ENCODE measurements at places on chromosomes 6 and 20. TPM values are rescaled to one million over a fixed set of nuclear protein-coding genes. Genes with fewer than 3 reads are reported as not detected.

SAPCD1 gene
- not detected for polyA plus RNA-seq

SLC22A16 gene
- 4.0 TPM for polyA plus RNA-seq

CRISP2 gene
- polyA plus RNA-seq: not detected

TCF15 gene
- polyA plus RNA-seq: not detected

OPN5 gene
- polyA plus RNA-seq: not detected

MYCT1 gene
- polyA plus RNA-seq: not detected

NMBR gene
- not detected for polyA plus RNA-seq

TBC1D32 gene
- 0.23 TPM for polyA plus RNA-seq

GNMT gene
- 0.17 TPM for polyA plus RNA-seq

DAAM2 gene
- polyA plus RNA-seq: not detected

CCN6 gene
- polyA plus RNA-seq: not detected

FILIP1 gene
- not detected for polyA plus RNA-seq

TGM2 gene
- 0.47 TPM for polyA plus RNA-seq

CASS4 gene
- 1.9 TPM for polyA plus RNA-seq

PET117 gene
- polyA plus RNA-seq: 3.9 TPM

LY6G6F gene
- polyA plus RNA-seq: not detected

TFAP2D gene
- polyA plus RNA-seq: not detected

SPATS1 gene
- not detected for polyA plus RNA-seq

DDO gene
- 0.75 TPM for polyA plus RNA-seq

TRIM15 gene
- polyA plus RNA-seq: not detected

USP49 gene
- 2.5 TPM for polyA plus RNA-seq

TMC2 gene
- not detected for polyA plus RNA-seq

GSTA2 gene
- not detected for polyA plus RNA-seq

AIF1 gene
- polyA plus RNA-seq: 530 TPM

NKAIN4 gene
- polyA plus RNA-seq: not detected

PROCR gene
- 1.2 TPM for polyA plus RNA-seq

PRKN gene
- 0.21 TPM for polyA plus RNA-seq

FKBP1C gene
- 0.38 TPM for polyA plus RNA-seq

HLA-DPA1 gene
- 578 TPM for polyA plus RNA-seq

TMEM217 gene
- not detected for polyA plus RNA-seq

BLCAP gene
- polyA plus RNA-seq: 31.2 TPM

CD24 gene
- polyA plus RNA-seq: 0.46 TPM

RIMS1 gene
- polyA plus RNA-seq: not detected

PTK6 gene
- polyA plus RNA-seq: 1.5 TPM

CAGE1 gene
- 0.03 TPM for polyA plus RNA-seq

RHAG gene
- polyA plus RNA-seq: not detected

LY6G6C gene
- polyA plus RNA-seq: not detected

OR2H2 gene
- polyA plus RNA-seq: not detected

GCNT2 gene
- 4.3 TPM for polyA plus RNA-seq

PABPC1L gene
- 78.4 TPM for polyA plus RNA-seq

APOM gene
- polyA plus RNA-seq: 4.2 TPM

GSTA3 gene
- polyA plus RNA-seq: not detected

FRMD1 gene
- polyA plus RNA-seq: not detected

TINAG gene
- not detected for polyA plus RNA-seq

PRDM13 gene
- not detected for polyA plus RNA-seq

DSTN gene
- 15.6 TPM for polyA plus RNA-seq

TMEM151B gene
- polyA plus RNA-seq: not detected

WFDC12 gene
- polyA plus RNA-seq: not detected

CDH26 gene
- polyA plus RNA-seq: 1.2 TPM
